ENCODE measurements at places on chromosomes 2 and 18.

- no peak for DNase-seq
These were observed 94.7 kb downstream of the ANKRD44 start for GRCh38 chr2:197215748-197216360.

- DNase-seq: no peak
These were observed 214.1 kb upstream of the COPS8 start for GRCh38 chr2:236871500-236872001.

GRCh38 chr2:20207051-20207450, 17.9 kb downstream of the SDC1 start:
- DNase-seq: no peak

DNA sequence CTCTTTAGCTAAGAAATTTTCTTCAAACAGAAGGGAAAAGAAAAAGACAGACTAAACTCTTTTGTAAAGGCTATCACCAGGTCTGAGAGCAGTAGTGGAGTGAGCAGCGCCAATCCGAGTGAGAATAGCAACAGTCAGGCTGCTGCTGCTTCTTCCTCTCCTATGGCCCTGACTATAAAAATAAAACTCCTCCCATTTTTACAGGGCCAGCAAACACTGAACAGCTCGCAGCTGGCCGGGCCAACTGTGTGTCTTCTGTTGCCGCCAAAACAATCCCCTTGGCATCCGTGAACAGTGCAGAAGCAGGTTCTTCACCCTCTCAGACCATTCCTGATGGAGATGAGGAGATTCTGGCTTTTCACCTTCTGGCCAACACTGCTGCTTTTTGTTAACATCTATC, 124.5 kb downstream of the CNTNAP5 start:
- no peak for DNase-seq

GRCh38 chr18:63016270-63016669, 300.9 kb downstream of the PHLPP1 start:
- DNase-seq: peak; percentile 8

- no peak for DNase-seq
These were observed 17.6 kb downstream of the PTPRM start for GRCh38 chr18:7584646-7585275.

GRCh38 chr2:25053041-25053440, 11.2 kb downstream of the EFR3B start:
- no peak for DNase-seq

Measured in NCI-H524 (cell line).